ENCODE measurements at places on chromosomes 7 and 10.
A peak's percentile ranks its signal among the peaks of the same experiment; 100 is the strongest.

DNA sequence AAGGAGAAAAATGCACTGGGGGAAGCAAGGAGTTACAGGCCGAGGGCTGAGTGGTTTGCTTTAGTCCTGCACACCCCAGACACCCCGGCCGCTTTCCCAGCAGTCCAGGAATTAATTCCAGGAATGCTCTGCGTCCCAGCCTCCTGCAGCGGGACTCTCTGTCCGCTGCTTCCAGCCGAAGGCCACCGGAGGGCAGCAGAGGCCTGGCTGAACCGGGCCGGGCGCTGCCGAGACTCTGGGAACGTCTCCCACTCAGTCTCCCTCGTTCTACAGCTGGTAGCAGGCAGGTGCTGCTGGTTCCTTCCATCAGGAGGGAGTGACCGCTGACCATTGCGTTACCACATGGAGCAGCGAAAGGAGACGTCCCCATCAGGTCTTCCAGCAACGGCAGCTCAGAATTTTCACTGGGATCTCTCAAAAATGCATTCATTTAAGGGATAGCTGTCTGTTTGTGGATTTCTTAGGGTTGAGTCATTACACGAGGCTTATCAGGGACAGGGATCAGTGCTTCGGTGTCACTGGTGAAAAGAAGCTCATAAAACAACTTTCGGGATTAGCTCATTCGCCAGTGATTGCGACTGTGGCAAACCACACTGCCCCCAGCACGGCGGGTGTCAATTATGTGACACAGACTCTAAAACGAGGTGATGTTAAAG is 24.9 kb upstream of the PITRM1 start:
- peak; percentile 64 for DNase-seq

GRCh38 chr7:90216080-90216674 is 4.6 kb downstream of the STEAP2 start:
- DNase-seq = no peak

DNA sequence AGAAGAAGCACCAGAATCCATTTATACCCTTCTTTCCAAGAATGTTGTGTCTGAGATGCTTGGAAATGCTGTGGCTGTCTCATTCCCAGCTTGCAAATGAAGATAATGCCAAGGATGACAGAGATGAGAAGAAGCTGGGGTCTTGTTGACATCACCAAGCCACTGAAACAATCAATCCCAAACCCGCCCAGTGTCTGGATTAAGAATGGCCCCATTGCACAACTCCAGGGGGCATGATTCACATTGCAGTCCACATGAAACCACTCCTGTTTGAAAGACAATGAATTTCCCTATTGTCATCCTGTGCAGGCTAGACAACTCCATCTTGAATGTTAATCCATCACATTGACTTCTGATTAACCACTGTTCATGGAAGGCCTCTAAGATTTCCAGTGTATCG is 28.6 kb downstream of the SORBS1 start:
- DNase-seq = no peak

- DNase-seq = no peak
These were observed 36.2 kb downstream of the UNCX start for GRCh38 chr7:1268866-1269265.

- DNase-seq = no peak
These were observed 58.1 kb downstream of the POLL start for GRCh38 chr10:101529725-101530553.

GRCh38 chr10:10209167-10209566 is 808.5 kb upstream of the CELF2 start:
- no peak for DNase-seq

GRCh38 chr10:84541289-84541637 is 212.9 kb downstream of the CCSER2 start:
- no peak for DNase-seq

DNA sequence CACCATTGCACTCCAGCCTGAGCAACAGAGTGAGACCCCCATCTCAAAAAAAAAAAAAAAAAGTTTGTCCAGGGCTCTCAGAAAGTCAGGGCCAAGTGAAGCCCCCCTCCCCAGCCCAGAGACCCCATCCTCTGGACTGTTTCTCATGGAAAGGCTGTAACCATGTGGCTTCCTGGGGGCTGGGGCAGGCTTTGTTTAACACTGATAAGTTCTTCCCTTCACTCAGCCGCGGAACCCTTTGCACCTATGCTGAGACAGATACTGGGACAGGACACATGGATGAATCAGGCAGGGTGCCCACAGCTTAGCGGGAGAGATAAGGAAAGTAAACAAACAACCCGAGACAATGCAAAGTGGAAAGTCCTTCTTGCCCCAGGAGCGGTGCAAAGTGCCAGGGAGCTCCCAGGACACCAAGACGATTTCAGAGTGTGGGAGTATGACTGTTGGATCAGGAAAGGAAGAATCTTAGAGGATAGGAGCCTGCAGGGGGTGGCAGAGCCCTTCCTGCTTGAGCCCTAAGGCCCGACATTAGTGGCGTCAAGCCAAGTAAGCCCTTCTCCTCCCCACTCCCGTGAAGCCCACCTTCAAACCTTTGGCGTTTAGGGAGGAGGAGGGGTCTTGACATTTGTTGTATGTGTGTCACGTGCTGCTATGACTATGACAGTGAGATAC is 11.6 kb downstream of the MLXIPL start:
- no peak for DNase-seq

DNA sequence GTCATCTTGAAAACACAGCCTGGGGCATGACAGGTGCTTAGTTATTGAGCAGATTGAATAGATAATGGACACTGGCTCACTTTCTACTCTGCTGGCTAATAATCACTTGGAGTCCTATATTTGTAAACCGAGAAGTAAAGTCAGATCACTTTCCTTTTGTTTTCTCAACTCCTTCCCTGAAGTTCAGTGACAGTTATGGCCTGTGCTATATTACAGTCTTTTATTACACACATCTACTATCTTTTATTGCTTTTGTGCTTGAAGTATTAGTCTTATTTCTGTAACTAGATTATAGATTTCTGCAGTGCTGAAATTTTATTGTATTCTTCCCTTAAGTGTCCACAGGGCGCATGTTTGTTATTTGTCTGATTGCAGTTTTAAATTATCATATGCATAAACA is 136.4 kb upstream of the TAC1 start:
- no peak for DNase-seq

- DNase-seq = no peak
These were observed 54.7 kb upstream of the AFAP1L2 start for GRCh38 chr10:114458955-114459354.

DNA sequence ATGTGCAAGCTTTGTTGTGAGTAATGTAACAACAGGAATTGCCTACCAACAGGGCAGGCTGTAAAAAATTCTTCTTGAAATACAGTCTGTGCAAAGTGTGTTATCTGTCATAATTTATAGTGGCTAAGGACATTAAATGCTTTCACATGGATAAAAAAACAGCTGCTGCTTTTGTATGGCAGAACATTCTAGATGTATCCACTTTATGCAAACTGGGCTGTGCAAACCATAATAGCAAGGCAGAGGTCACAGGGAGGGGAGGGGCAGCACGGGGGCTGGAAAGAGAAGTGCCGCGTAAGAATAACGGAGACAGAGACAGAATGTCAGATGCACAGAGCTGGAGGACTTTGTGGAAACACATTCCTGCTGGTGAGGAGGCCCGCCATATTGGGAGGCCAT is 86.1 kb downstream of the VOPP1 start:
- no peak for DNase-seq

GRCh38 chr7:157250605-157251228 is 86.1 kb upstream of the DNAJB6 start:
- DNase-seq = peak; percentile 30

DNA sequence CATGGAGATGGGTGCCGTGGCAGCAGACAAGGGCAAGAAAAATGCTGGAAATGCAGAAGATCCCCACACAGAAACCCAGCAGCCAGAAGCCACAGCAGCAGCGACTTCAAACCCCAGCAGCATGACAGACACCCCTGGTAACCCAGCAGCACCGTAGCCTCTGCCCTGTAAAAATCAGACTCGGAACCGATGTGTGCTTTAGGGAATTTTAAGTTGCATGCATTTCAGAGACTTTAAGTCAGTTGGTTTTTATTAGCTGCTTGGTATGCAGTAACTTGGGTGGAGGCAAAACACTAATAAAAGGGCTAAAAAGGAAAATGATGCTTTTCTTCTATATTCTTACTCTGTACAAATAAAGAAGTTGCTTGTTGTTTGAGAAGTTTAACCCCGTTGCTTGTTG is 25.9 kb downstream of the BAG3 start:
- no peak for DNase-seq

- DNase-seq = peak; percentile 10
These were observed 20.2 kb upstream of the TMEM178B start for GRCh38 chr7:141053626-141054025.

- no peak for DNase-seq
These were observed 169.3 kb downstream of the FAM107B start for GRCh38 chr10:14605231-14605925.

- no peak for DNase-seq
These were observed 5.8 kb downstream of the BHLHA15 start for GRCh38 chr7:98216941-98217622.

DNA sequence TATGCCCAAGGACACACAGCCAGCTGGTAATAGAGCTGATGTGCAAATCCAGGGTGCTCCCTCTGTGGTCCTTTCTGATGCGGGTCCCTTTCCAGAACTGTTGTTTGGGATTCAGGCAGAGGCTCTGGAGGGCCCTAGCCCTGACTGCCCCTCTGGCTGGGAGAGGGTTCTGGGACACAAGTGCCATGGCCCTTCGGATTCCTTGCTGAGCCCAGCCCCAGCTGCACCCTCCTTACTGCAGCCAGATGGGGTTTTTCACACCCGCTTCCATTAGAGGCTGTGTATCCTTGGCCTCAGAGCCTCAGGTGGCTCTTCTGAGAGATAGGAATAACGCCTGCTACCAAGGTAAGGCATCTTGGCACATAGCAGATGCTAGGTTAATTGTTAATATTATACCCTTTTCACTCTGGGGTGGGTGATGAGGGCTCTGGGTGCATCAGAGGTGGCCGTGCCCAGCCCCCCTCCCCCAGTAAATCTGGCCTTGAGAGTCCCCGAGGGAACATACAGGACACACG is 89.8 kb upstream of the LRRC4 start:
- DNase-seq = no peak

- no peak for DNase-seq
These were observed at the start of gene GTF2I for GRCh38 chr7:74657692-74658177. Gene GTF2I, plus strand, starts transcription at chr7:74657718. Its CDS starts 31,411 bp downstream, at chr7:74689129.

- DNase-seq = no peak
These were observed 87.9 kb downstream of the DIP2C start for GRCh38 chr10:601660-601963.

GRCh38 chr7:95527033-95527775 is 41.5 kb downstream of the ASB4 start:
- DNase-seq = no peak

DNA sequence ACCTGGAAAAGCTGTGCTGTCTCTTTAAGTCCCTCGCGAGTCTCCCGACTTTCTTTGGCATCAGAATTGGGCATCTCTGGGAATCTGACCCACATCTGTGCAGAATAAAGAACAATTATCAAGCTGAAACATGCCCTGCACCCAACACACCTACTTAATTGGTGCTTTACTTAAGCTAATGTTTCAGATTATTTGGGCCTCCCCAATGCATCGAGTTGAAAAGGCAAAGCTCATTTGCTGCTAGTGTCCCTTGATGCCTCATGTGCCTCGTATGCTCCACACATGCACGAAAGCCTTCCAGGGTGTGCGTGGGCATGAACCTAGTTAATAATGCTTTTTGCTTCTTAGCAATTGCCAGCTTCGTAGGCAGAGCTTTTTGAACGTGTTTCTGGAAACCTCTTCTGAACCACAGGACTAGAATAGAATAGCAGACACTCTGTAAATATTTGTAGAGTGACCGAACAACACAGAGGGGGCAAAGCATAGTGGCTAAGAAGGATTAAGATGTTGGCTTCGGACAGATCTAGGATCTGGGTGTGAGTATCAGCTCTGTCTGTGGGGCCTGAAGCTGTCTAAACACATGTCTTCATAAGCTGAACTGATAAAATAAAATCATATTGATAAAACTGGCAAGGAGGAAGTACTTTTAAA is 26.7 kb upstream of the FGFR2 start:
- no peak for DNase-seq

GRCh38 chr7:141210862-141211261 is 137.0 kb downstream of the TMEM178B start:
- no peak for DNase-seq

DNA sequence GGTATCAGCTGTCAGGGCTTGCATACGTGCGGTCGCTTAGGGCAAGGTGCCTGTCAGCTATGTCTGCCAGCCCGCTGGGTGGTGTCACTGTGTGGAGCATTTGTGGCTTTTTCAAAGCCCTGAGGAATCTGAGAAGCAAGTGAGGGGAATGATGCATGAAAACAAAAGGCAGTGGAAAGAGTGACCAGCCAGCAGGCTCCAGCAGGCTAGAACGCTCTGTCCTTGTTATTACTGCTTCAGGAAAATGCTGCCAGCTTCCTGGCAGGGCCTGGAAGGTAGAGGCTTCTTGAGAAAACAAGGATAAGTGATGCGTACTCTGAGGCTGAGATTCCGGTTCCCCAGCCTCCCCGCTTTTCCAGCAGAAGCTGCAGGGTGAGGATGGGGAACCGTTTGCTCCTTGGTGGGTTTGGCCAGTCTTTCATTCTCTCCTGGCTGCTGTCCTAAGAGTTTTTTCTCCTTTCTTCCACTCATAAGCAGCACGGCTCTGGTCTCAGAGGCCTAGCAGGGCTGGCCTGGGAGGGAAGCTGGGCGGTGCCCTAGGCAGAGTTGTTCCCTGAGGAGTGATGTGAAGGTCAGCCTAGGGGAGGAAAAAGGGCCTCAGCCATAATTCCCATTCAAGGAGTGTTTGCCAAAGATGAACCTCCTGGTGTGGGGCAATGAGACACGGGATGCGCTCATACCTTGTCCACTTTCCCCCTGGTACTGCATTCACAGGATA is 42.8 kb upstream of the MKLN1 start:
- DNase-seq = no peak

DNA sequence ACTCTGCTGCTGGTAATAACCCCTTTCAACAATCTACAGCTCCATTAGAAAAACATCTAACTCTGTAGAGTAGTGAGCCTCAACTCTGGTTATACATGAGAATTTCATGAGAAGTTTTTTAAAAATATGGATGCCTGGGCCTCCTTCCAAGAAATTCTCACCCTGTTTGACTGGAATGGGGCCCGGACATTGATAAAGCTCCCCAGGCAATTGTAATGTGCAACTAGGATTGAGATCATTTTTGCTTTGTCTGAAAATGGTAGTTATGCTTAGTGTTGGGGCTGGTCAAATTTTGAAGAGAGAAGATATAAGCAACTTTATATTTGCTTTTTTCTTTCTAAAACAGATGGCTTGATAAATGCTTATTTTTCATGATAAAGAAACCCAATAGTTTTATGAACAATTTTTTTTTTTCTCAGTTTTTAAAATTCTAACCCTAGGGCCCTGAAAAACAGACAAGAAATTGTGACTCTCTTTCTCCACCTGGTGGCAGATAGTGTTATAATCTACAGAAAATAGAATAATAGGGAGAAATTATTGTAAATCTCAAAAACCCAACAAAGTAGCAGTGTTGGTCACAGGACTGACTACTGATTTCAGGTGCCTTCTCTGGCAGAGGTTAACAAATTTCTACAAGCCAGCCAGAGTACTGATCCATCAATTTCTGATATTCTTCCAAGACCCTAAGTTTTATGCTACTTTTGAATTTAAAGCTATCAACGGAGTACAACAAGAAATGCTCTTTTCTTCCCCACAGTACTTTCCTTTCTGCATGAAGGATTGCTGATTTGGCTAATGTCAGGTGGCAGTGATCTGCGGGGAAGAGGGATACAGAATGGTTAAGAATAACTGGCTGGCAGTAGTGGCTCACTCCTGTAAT is 174.8 kb downstream of the DKK1 start:
- no peak for DNase-seq
